ENCODE measurements at places on chromosomes 4 and X.

- DNase-seq = no peak
These were observed 12.9 kb downstream of the NHSL2 start for GRCh38 chrX:71923516-71923915.

DNA sequence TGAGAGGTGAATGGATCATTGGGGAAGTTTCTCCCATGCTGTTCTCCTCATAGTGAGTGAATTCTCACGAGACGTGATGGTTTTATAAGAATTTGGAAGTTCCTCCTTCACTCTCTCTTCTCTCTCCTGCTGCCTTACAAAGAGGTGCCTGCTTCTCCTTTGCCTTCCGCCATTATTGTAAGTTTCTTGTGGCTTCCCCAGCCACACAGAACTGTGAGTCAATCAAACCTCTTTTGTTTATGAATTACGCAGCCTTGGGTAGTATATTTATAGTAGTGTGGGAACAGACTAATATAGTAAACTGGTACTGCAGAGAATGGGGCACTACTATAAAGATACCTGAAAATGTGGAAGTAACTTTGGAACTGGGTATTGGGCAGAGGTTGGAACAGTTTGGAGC is 7.8 kb upstream of the CTAG2 start:
- DNase-seq = no peak

DNA sequence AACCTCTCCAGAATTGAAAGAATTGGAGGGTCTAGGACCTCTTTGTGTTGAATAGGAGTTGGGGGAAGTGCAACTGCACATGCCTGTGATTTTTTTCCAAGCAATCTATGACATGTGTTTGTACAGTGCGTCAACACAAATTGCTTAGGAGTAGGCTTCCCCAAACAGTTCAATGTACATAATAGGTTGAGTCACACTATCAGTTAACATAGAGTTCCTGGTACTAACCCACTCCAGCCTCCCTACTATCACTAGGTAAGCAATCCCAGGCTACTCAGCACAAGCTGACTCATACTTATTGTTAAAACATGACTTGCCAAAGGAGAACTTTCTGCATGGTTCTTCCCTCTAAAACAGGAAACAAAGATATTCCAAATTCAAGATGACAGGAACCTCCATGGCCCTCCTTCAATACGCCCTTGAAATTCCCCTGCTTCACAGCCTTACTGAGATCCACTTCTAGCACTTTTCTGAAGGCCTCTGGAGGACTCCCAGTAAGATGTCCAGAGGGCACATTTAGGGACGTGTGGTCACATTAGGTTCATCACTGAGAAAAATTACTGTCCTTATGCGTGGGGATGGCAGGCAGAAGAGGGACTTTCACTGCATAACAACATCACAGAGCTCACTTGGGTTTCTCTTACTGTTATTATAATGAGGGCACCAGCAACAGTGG is 8.4 kb upstream of the VSIG1 start:
- no peak for DNase-seq

DNA sequence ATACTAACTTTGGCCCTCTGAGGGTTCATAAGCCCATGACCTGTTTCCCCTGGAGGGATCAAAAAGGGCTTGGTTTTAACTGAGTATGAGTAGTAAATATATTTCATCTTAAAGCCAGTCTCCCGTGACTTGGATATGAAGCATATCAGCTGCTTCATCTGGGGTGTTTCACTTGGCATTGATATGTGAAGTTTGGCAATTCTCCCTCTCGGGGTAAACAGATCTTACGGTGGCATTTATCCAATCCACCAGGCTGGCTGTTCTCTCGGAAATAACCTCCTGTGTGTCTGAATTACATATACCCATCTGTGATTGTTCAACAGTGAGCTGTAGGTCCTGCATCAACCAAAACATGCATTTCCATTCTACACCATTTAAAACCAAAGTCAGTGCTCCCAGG is 130.7 kb downstream of the ADAM29 start:
- no peak for DNase-seq

DNA sequence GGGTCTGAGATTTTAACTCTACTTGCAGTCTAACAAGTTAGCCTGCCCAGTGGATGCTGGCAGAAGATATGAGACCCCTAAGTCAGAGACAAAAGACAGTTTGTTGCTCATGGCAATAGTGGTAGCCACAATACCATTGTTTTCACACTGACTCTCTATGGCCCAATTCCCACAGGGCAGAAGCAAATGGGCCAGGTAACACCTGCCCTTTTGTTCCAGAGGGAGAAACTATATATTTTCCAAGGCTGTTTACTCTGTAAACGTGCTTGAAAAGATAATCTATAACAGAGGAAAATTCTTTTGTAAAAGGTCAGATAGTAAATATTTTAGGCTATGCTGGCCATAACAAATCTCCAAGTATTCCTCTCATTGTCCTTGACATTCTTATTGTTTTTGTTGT is 57.2 kb upstream of the NPNT start:
- DNase-seq = no peak

DNA sequence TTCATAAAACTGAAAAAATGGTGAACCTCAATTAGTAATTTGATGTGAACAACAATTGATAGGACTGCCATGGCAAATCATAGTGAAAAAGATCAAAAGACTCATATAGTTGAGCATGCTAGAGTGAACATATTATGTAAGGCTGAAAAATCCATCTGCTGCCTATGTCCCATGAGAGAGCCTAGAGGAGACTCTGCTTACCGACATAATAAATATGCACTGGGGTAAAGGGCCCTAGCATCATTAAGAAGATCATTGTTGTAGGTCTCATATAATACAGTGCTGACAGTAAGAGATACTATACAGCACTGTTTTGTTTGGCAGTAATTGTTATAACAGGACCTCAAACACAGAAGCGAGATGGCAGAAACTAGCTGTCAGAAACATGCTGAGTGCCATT is 229.0 kb downstream of the PABPC4L start:
- no peak for DNase-seq

DNA sequence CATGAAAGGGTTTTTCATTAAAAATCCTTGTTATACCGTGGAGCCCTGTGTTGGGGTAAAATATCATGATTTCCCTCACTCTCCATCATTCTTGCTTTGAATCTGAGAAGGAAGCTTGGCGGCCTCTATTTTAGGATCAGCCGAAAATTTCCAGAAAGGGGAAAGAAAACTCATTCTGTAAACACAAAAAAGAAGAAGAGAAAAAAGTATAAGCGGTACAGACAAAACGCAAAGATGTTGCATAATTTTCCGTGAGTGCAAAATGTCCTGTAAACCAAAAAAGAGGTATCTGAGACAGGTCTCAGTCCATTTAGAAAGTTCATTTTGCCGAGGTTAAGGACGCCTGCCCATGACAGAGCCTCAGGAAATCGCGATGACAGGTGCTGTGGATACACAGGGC is 5.3 kb downstream of the CSF2RA start:
- no peak for DNase-seq

DNA sequence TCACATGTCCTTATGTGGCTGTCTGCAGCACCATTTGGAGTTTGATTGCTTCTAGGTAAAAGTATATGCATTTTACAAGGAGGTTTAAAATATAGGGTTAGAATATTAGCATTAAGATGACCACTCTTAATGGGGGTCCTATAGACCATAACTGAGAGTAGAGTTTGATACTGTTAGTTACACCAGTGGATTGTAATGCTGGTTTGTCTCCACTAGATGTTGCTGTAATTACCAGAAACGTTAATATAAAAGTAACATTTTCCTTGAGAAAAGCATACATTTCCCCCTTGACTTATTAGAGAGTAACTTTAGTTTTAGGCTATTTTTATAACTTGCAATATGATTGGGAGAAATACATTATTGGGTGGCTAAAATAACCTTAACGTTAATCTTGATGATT is 93.0 kb downstream of the ZXDA start:
- DNase-seq = no peak

Data from left ventricle myocardium inferior (tissue), 1 donor.